ENCODE measurements at places on chromosomes 6 and 20.

DNA sequence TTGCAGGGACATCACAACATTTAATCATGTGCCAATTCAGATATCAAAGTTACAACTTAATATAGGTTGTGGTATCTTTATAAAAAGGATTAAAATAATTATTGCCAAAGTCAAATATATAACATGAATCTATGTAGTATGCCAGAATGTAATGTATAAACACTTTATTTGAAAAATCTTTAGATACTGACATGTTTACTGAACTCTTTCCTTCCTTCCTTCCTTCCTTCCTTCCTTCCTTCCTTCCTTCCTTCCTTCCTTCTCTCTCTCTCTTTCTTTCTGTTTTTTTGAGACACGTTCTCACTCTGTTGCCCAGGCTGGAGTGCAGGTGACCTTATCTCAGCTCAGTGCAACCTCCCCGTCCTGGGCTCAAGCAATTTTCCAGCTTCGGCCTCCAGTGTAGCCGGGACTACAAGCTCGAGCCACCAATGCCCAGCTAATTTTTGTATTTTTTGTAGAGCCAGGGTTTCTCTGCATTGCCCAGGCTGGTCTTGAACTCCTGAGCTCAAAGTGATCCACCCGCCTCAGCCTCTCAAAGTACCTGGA is 496.8 kb upstream of the CITED2 start:
- no peak for DNase-seq

GRCh38 chr6:152048921-152049320 is 241.4 kb downstream of the ESR1 start:
- no peak for DNase-seq

DNA sequence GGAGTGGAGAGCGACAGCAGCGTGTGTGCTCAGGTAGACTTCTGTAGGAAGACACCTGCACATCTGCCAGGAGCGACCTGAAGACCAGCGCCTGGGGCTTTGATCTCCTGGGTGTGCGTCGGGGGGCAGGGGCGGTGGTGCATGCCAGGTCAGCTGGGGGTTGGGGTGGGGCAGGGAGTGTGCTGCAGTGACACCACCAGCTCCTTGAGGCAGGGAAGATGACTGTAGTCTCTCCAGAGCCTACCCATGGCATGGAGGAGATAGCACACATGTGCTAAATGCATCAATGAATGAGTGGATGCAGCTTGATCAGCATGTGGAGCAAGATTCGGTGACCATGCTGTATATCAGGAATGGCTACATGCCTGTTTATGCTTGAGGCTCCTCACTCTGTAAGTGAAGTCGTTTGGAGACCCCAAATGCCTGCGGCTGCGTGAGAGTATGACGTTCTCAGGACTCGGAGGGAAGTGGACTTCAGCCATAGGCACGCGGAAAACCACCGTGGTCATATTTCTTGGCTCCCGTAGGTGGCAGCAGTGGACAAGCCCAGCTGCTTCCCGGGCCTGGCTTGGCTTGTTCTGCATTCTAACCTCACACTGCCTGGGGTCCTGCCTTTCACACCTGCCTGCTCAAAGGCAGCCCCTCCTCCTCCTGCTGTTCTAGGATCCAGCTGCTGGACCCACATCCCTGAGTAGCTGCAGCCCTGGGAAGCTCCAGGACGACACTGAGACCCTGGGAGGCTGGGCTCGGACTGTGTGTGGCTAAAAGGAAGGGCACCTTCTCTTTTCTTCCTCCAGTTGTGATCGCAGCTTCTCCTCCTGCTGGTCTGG is 39.4 kb upstream of the KCNK16 start:
- peak; percentile 64 for DNase-seq

DNA sequence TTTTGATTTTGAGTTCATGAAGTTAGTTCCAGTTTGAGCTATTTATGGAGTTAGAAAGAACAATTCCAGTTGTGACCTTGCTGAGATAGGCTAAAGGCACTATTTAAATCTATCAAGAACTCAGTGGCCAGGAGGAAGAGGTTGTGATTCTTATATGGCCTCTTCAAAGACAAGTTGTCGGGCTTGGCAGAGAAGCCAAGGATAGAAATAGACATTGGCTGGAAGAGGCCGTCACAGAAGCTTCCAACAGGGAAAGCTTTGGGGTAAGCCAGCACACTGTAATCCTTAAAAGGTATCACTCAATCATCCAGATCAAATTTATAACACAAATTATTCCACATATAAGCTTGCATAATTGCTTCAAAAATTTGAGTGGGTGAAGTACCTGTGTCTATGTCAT is 286.1 kb downstream of the SYNE1 start:
- no peak for DNase-seq

DNA sequence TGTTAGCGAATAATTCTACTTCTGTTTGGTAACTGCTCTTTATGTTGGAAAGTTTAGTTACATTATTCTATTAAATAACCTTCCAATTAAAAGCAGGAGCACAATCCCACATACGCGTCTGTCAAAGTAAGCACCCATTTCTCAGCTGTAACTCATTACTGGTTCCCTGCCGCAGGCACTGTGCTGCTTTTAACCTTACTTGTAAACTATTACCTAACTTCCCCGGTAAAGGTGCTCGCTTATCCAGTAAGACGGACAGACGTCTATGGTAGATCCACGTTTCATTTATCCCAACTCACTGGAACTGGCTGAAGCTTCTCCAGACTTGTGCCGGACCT is 529 bp upstream of the ENPP4 start:
- no peak for DNase-seq

GRCh38 chr6:10886691-10887502 is at the start of gene SYCP2L:
Gene SYCP2L, plus strand, starts transcription at chr6:10887052. Its CDS starts 75 bp downstream, at chr6:10887127.
- DNase-seq, result no peak

DNA sequence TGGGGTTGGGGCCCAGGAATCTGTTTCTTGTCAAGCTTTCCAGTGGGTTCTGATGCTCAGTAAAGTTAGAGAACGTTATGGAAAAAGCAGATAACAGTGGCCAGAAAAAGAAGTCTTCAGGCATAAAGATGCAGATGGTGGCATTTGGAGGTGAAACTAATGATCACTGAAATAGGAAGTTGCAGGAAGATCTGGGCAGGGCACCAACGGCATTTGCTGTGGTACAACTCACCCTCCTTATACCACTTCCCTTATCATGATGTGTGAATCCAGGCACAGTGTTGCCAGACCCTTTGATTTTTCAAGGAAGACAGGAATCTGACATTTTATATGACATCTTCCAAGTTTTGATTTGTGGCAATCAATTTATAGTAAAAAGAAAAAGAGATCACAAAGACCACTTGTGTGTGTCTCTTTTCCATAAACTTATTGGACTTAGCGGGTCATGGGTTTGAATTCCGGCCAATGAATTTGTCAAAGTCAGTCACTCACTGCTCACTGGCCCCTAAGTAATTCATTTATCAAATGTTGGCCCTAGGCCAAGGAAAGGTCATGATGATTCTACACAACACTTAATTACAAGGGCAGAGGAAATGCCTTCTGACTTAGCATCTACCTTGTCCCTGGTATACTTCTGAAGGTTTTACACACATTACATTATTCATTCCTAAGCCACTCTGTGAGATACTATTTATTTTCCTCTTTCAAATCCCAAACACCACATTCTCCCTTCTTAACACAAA is 37.6 kb downstream of the LAMP5 start:
- no peak for DNase-seq

GRCh38 chr20:19251506-19251905 is 39.1 kb downstream of the SLC24A3 start:
- no peak for DNase-seq

GRCh38 chr6:109441069-109441816 is 719 bp downstream of the SMPD2 start:
- no peak for DNase-seq

DNA sequence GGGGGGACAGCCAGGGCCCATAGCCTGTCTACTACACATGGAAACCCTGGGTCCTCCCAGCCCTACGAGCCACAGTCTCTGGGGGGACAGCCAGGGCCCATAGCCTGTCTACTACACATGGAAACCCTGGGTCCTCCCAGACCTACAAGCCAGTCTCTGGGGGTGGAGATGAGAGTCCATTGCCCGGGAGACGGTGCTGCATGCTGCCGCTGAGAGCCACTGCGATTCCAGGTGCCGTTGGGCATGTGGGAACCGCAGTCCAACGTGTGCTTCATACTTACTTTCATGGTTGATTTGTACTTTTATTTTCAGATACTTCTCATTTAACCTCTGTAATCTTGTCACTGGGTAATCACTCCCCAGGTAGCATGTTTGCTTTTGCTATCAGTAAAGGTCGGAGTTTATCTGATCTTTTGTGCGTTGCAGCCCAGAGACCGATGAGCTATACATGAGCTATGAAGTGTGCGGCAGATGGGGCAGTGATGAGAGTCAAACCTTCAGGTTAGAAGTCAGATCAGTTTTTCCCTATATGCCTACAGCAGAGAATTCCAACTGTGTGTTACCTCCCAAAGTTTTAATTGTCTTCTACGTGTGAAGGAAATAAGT is 58.2 kb downstream of the SMOC2 start:
- DNase-seq, result no peak

GRCh38 chr6:113281431-113281830 is 575.7 kb upstream of the MARCKS start:
- no peak for DNase-seq

GRCh38 chr6:15096894-15097837 is 148.7 kb upstream of the JARID2 start:
- no peak for DNase-seq

- DNase-seq, result no peak
Observed at GRCh38 chr6:142756215-142756630, 188.8 kb downstream of the HIVEP2 start.

- DNase-seq, result no peak
Observed at GRCh38 chr20:21344961-21345360, 41.8 kb downstream of the XRN2 start.

GRCh38 chr6:152305672-152306071 is 331.5 kb downstream of the SYNE1 start:
- no peak for DNase-seq

- no peak for DNase-seq
Observed at GRCh38 chr6:41896281-41896680, 1.1 kb upstream of the USP49 start.

DNA sequence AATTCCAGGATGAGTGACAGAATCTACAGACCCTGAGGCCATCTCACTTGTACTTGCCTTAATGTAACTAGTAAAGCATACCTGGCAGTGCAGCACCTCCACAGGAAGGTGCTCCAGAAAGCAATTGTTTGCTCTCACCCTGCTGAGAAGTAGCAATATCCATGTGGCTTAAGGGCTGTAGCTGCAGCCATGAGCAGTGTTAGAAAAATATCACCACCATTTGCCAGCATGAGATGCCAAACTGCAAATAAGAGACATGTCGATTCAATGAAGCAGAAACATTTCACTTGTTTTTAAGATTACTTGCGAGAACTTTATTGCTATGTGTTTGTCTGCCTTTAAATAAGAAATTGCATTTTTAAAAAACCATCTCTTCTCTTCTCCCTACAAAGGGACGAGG is 151.5 kb downstream of the PRL start:
- DNase-seq, result no peak

DNA sequence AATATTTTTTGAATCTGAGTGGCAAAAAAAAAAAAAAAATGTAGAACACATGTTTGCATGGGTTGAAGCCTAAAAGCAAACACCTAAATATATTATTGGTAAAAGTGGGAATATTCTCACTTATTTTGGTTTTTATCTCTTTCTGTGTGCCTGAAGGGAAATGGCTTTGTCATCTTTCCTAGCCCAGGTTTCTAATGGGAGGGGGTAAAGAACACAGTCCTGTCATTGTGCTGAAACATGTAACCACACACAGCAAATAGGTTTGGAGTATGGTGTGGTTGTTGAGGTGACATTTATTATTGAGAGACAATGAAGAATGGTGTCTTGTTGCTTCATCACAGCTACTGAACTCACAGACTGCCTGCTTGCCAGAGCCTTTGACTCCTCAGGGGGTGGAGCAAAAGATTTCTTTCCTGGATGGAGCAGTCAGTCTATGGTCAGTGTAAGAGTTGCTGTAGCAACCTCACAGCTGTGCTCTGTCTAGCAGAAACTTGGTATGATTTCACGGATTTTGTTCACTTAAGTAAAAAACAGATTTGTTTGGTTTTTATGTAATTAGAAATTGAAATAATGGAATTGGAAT is 70.2 kb downstream of the CEP57L1 start:
- no peak for DNase-seq

GRCh38 chr6:99270826-99271225 is 78.6 kb downstream of the FAXC start:
- DNase-seq, result no peak

GRCh38 chr6:133396984-133397348 is 155.8 kb downstream of the EYA4 start:
- DNase-seq, result no peak

GRCh38 chr6:41408982-41409381 is 73.6 kb downstream of the NCR2 start:
- DNase-seq, result no peak

- DNase-seq, result no peak
Observed at GRCh38 chr6:93219447-93219846, 199.9 kb downstream of the EPHA7 start.

DNA sequence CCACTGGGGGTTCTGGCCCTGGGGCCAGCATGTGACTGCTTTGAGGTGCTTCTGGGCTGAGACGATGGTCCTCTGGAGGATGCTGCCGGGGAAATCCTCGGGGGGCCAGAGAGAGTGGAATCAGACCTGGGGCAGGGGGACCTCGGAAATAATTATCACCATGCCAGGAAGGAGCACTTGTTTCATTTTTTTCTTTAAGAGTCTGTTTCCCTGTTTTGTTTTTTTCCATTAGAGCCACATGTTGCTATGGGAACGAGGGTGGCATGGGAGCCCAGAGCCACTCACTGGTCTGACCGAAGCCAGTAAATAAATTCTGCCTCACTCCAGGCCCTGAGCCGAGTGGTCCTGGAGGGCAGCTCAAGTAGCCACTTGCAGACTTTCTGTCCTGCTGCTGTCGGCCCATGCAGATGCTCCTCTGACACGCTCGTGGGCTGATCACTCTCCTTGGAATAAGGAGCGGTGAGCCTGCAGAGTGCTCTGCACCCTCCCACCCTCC is 365.1 kb downstream of the ZFAND3 start:
- no peak for DNase-seq

- DNase-seq, result no peak
Observed at GRCh38 chr6:104473021-104473429, 386.7 kb downstream of the HACE1 start.

DNA sequence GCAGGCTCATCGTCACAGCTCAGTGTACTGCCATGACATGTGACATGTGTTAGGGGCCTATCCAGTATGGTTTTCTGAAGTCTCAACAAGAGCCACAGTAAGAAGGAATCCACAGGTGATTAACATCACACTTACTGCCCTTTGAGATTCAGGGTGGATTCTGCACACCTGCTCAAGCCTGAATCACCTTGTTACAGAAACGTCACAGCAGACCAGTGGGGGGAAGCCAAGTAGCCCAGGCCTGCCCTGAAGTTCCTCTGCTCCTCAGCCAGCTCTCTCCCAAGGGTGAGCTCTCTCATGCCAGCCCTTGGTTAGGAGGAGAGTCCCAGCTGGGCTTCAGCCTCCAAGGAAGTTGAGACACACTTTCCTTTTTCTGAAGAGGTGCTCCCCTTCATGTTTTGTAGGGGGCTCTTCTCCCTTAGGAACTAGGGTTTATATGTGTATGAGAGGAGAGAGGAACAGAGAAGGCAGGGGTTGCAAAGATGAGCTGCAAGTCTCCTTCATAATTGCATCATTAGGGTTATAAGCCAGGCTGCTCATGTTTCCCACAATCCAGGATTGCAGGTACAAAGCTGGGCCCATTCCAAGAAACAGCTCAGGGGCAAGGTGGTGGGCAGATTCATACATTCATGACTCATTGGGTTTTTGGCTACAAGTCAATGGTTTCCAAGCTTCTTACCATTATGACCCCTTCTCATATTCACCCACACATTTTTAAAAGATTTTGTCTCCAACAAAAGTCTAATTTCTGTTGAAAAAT is 11.6 kb downstream of the GSS start:
- DNase-seq, result no peak
